WTC11 (cell line): ENCODE measurements at places on chromosomes 4 and X. TPM values are rescaled to one million over a fixed set of nuclear protein-coding genes. Genes with fewer than 3 reads are reported as not detected.

ANK2 gene
- 27.9 to 33.7 TPM (median 30.8 TPM) in 3 replicates for total RNA-seq

GRIA3 gene
- total RNA-seq: 3.8 to 5.3 TPM (median 4.2 TPM) in 3 replicates

S100G gene
- total RNA-seq: not detected in 3 replicates

SPANXN3 gene
- not detected in 3 replicates for total RNA-seq

TMEM156 gene
- 0.24 TPM in 1 of 3 replicates, not detected in the others for total RNA-seq

GPM6B gene
- 99.0 to 103 TPM (median 99.8 TPM) in 3 replicates for total RNA-seq

USP17L17 gene
- total RNA-seq: not detected in 3 replicates

SULT1B1 gene
- total RNA-seq: 0.02 to 0.14 TPM (median 0.04 TPM) in 3 replicates

CLDN34 gene
- 0.52 to 0.62 TPM (median 0.53 TPM) in 3 replicates for total RNA-seq

VSIG4 gene
- 0.24 to 0.41 TPM (median 0.25 TPM) in 3 replicates for total RNA-seq

MEPE gene
- not detected in 3 replicates for total RNA-seq

CT45A1 gene
- total RNA-seq: not detected in 3 replicates

GRCh38 chr4:176380352-176381157 lies 60.8 kb downstream of the SPCS3 start:
- no peak for DNase-seq

DNA sequence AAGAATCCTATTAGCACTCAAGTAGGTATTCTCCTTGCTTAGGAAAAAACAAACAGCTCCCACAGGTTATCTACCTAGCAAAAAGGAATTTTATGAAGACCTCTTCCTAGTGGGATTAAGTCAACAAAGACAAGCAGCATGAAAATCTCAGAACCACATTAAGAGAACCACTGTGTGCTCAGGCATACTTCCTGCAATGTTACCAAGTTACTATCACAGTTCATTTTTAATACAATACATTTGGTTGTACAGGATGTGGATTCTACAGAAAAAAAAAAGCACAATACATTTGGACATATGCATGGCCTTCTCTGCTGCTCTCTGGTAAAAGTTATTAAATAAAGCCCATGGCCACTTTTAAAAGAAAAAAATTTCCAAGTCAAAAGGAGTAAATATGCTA lies 193.7 kb downstream of the PPP3CA start:
- no peak for DNase-seq

- DNase-seq: no peak
Measured at GRCh38 chr4:163747886-163748285, 253.4 kb downstream of the TMA16 start.

DNA sequence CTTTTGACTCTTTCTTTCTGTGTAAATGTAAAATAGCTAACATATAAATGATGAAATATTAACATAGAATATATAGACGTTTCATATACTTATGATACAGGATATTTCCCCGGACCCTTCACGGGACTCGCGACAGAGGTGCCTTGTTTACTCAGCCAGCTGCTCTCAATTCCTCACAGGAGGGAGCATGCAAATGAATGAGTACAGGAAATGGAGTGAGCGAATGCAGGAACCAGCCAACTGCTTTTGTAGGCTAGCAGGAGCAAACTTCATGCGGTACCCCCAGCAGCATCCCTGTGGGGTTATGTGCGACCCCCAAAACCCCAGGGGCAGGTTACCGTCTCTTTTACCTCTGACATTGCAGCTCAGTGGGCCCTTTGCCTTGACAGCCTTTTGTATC lies 110.3 kb upstream of the PDHA2 start:
- DNase-seq: peak; percentile 22

DNA sequence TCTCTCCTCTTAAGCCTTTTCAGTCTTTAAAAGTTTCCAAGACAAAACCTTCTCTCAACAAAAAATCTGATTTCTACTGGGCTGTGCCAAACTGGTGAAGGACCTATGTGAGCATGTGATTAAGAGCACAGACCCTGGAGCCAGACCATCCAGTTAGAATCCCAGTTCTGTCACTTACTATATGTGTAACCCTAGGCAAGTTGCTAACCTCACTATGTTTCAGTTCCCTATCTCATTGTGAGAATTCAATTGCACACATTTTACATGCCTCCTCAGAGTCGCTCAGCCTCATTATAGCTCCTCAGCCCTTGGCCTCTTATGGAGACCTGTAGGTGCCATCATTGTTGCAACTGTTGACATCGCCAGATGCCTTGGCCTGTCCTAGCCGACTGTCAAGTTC lies 54.1 kb upstream of the VEGFD start:
- no peak for DNase-seq

DNA sequence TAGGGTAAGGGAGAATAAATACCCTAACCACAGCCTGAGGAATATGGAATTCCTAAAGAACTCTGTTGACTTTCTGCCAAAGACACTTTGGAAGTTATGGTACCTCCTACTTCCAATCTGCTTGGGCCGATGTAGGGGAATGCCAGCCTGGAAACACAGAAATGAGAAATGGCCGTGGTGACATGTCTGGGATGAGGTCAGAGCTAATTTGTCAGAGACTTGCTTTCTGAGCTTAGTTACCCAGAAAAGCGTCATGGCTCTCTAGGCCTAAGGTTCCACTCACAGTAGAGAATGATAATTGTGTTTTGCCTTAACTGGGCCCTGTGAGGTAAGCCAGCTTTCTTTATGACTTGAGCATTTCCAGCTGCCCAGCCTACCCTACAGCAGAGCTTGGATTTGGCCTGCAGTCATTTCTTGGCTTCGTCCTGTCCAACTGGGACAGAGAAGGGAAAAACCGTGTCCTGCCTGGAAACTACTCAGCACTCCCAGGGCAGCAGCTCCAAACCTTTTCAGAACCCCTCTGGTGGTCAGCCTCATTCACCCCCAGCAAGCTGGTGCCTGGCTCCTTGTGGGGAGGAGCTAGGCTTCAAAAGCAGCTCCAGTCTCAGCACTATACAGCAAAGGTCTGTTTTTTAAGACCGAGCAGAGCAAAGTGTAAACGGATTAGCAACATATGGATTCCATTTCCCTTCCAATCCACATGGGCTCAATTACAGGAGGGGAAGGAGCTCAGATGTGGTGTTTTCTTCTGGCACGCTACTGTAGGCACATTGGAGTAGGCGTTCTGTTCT lies 92.3 kb downstream of the RLIM start:
- no peak for DNase-seq

DNA sequence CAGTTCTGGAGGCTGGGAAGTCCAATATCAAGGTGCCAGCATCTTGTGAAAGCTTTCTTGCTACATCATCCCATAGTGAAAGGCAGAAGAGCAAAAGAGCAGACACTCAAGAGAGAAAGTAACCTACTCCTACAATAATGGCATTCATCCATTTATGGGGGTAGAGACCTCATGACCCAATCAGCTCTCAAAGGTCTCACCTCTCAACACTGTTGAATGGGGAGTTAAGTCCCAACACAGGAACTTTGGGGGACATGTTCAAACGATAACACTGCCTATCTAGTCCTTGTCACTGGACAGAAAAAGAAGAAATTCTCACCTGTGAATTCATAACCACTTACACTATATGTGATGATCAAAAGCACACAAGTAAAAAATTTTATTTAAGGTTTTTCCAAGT lies 6.6 kb upstream of the NFKB1 start:
- DNase-seq: no peak

DNA sequence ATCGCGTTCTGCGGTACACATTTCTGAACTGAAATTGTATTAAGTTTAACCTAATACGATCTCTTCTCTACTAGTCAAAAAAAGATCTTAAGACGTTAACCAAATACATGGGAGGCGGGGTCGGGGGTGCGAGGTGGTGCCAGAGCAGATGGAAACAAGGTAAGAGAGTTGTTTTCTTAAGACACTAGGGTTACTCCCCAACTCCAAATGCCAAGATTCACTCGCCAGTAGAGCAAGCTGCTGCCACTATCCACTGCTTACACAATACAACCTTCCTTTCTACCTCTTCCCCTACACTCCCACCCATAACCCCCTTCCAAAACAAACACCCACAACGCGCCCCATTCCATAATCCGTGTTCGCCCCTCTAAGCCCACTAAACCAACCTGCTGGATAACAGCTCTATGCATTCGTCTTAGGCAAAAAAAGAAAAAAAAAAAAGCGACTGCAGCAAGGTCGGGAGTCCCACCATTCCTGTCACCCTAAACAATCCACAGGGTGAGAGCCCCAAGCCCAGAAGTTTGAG lies 1.3 kb downstream of the LCORL start:
- DNase-seq: no peak

- DNase-seq: no peak
Measured at GRCh38 chr4:158442736-158443135, 78.9 kb upstream of the RXFP1 start.

GRCh38 chr4:106450249-106450648 lies 81.7 kb upstream of the GIMD1 start:
- DNase-seq: no peak

DNA sequence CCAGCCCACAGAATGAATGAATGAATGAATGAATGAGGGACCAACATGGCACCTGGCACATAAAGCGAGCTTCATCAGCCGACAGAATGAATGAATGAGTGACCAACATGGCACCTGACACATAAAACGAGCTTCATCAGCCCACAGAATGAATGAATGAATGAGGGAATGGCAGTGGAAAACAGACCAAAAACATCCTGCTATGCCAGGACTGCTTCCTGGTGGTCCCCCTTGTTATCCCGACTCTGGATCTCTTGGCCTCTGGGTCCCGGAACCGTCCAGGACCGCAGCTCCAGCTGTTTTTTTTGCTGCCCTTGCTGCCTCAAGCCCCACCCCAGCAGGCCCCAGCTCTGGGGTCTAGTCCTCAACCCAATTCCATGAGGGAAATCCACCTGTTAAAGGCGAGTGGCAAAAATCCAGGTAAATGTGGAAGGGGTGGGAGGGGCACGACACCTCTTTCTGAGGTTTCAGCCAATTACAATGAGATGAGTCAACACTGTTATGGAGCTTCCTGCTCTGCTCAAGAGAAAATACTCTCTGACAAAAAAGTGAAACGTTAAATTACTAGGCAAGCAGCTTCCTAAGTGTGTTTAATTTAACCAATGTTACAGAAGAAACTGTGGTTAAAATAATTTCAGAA lies 72.0 kb upstream of the MTNR1A start:
- DNase-seq: no peak

DNA sequence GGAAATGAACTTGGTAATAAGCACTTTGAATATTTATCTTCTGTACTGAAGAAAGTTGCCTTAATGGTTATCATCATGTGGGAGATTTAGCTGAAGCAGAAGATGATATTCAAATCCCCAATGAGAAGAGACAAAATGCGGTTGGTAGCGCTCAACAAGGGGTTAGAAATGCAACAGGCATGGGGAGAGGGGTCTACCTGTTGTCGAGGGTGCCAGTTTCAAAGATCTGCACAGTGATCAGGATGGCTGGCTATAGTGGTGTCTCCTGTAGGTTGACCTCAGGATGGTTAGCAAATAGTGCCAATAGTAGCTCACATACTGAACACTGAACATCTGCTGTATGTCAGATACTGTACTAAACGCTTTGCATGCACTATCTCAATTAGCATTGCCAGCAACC lies 7.0 kb upstream of the HS6ST2 start:
- no peak for DNase-seq

- DNase-seq: no peak
Measured at GRCh38 chrX:21691512-21692018, 33.4 kb upstream of the KLHL34 start.

DNA sequence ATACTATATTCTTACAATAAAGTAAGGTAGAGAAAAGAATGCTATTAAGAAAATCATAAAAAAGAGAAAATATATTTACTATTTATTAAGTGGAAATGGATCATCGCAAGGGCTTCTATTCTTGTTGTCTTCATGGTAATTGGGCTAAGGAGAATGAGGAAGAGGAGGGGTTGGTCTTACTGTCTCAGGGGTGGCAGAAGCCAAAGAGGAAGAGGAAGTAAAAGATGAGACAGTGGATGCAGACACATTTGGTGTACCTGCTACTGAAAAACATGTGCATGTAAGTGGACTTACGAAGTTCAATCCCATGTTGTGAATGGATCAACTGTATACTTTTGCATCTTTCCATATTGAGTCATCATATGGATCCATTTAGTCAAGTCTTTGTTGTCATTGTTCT lies 1502.1 kb upstream of the ADGRL3 start:
- DNase-seq: no peak

DNA sequence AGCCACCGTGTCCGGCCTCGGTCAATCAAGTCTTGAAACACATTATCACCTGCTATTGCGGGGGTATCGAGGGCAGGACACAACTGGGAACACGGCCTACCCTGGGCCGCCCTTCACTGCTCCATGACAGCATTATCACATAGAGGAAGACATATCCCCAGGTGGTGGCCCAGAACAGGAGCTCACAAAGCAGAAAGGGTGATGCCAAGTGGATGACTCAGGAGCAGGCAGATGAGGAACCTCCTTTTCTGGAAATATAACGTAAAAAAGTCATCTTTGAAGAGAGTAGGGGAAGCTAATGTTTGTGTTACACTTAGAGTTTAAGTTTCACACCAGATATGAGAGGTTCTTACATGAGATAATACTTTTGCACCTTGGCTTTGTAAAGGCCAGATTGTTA lies 5.3 kb upstream of the SUPT20HL1 start:
- no peak for DNase-seq
